ENCODE measurements at places on chromosomes 2 and 18.
A peak's percentile ranks its signal among the peaks of the same experiment; 100 is the strongest.

DNA sequence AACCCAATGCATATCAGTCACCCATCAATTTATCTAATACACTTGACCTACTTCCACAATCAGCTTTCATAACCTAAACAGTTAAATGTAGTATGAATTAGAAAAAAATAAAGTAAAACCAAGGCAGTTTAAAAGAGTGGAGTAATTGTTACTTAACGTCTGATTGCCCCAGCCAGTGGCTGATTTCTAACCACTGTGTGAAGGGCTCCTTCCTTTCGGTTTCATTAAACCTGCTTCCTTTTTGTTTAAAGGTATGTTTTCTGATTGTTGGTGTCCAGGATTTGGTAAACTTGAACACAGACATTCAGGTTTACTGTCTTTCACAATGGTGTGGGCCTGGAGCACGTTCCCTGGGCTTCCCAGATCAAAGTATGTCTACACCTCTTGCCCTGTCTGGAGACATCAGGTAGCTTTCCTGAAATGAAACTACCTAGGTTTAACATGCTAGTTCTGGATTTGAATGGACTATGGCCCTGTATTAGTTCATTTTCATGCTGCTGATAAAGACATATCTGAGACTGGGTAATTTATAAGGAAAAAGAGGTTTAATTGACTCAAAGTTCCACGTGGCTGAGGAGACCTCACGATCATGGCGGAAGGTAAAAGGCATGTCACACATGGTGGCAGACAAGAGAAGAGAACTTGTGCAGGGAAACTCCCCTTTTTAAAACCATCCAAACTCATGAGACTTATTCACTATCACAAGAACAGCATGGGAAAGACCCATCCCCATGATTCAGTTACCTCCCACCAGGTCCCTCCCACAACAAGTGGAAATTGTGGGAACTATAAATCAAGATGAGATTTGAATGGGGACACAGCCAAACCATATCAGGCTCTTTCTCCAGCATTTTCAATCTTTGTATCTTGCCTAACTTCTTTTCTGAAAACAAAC, 605.2 kb upstream of the ID2 start:
- no peak for DNase-seq

GRCh38 chr2:225040856-225041206, 1.4 kb downstream of the DOCK10 start:
- DNase-seq: peak; percentile 61

DNA sequence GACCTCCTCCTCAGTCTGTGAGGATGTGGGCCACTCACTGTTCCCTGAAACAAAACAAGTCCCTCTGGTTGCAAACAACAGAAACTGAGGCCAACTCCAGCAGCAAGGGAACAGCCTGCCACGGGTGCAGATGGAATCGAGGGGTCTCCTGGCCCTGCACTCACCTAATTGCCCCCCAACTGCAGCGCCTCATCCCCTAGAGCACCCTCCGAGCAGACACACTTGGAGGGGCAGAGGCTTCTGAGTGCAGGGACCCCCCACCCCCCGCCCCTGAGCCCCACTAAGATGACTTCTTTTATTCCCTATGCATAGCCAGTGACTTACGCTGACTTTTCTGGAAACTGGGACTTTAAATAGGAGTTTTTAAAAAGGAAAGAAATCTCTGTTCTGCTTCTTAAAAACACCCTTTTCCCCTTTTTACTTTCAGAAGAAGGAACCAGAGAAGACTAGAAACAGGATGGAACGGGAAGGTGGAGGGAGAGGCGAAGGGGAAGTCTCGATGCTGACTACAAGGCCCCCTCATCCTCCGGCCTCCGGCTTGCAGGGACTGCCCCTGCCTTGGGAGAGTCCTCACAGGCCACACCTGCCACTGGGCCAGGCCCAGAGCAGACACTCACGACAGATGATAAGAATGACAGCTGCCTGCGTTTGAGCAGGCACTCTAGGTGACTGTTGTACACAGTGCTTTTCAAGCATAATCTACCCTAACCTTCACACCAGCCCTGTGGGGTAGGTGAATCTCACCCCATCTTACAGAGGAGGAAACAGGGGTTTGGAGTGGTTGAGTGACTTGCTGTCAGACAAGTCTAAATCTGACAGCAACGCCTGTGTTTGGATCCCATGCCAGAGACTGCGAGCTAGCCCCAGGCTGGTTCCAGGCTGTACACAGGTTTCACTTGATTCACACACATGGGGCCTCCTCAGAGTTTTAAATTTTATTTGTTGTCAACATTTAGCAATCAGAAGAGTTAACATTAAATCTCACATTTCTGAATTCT, 28.2 kb upstream of the BIN1 start:
- no peak for DNase-seq

DNA sequence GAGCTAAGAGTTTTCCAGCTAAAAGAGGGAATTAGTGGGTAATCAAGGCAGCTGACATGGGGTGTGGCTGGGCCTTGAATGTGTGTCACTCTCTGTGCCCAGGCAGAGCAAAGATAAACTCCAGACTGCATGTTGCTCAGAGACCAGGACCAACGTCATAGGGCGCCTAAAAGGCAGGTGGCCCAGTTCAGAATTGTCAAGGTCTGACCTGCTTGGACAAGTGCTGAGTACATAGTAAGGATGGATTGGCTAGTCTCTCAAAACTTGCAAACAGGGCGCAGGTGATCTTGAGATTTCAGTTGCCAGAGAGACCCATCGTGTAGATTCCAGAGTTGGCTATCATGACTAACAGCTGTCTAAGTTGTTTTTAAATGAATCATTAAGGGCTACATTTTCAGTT, 19.0 kb downstream of the CLUL1 start:
- peak; percentile 30 for DNase-seq
